ENCODE measurements at places on chromosomes 1 and 21. TPM values are rescaled to one million over a fixed set of nuclear protein-coding genes. Genes with fewer than 3 reads are reported as not detected.

DNA sequence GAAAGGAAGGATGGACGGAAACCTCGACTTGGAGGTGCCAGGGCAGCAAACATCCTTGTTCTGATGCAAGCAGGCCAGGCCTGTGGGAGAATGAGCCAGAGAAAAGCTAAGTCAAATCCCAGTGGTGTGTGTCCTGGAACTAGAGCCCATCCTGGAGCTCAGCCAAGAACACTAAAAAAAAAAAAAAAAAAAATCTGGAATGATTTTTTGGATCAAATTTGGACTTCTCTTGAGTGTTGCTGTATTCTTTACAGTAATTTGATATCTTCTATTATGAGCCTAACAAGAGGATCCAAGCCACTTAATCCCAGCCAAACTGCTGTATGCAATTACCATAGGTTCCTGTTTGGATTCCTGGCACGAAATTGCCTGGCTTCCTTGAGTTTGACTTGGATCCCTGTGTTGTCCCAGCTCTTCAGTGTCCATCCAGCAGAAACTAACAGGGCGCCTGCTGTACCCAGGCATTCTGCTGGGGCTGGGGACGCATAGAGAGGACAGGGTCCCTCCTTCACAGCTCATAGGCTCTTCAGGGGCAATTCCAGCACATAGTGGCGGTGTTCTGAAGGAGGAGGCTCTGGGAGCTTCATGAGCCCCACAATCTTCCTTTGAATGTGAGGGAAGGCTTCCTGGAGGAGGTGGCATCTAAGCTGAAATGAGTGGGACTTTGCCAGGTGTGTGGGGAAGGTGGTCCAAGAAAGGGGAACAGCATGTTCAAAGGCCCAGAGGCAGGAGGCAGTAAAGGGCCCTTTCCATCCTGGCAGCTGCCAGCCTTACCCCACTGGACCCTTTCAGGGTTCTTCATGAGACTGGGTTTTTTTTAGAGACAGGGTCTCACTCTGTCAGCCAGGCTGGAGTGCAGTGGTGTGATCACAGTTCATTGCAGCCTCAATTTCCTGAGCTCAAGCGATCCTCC, 24.7 kb downstream of the EPHX1 start:
- no peak for DNase-seq

DNA sequence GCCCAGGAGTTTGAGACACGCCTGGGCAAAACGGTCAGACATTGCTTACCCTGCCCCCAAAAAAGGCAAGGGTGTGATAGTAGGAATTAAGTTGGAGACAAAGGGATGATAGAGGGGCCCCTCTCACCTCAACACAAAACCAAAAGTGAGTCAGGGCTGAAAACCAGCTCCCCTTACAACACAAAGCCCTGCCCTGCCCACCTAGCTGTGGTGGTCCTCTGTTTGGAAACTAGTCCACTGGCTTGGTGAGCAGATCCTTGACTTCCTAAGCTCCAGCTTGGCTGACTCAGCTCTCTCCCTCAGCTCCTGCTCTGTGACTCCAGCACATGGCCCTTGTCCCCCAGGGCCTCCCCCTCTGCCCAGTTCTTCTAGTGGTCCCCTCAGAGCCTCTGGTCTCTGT, 603.8 kb downstream of the PTPRC start:
- no peak for DNase-seq

GRCh38 chr1:57857809-57858208, 433.9 kb upstream of the DAB1 start:
- no peak for DNase-seq

- no peak for DNase-seq
These were observed 110.0 kb downstream of the ADSS2 start for GRCh38 chr1:244341455-244342450.

- no peak for DNase-seq
These were observed 730 bp downstream of the OLIG1 start for GRCh38 chr21:33070744-33070997.

- DNase-seq: no peak
These were observed 196.9 kb upstream of the C8B start for GRCh38 chr1:57162607-57163261.

Gene DENND2D
- total RNA-seq: 63.5 TPM

Gene ACTN2
- total RNA-seq: not detected
